ENCODE measurements at places on chromosomes 5 and 9.

DNA sequence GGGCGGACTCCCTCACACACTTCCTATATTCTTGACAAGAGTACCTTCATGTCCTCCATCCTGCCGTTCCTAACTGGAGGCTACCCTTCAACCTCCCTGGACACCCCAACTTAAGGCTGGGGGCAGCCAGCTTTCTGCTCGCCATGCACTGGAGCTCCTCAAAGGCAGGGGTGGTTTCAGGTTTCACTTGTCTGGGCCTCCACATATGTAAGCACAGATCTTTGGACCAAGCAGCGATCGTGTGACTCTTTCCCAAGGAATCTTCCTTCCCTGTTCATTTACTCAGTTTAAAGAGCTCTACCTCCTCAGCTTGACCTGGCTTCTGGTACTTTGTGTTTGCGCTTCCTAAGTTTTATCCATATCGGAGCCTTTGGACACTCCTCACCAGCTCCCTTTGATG is 34.2 kb upstream of the TRPC7 start:
- no peak for DNase-seq

- DNase-seq = no peak
Measured at GRCh38 chr9:4591123-4591500, 71.0 kb upstream of the PLPP6 start.

GRCh38 chr9:113658545-113658895 is 195.0 kb downstream of the RGS3 start:
- no peak for DNase-seq

DNA sequence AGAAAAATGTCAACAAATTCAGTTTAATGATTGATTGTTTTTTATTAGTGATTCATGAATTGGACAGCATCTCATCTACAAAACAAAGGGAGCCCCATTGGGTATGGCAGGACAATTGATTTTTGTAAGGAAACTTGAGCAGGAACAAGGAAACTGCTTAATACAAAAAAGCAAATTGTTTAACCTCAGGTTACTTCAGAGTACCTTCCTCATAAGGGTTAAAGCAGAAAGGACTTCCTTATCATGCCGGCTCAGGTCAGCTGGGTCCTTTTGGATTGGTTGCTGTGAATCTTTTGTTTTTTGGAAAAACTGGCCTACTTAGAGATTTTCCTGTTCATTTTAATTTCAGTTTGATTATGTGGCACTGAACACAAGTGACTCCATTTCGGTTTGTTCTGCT is 211.8 kb downstream of the ARRDC3 start:
- DNase-seq = no peak

DNA sequence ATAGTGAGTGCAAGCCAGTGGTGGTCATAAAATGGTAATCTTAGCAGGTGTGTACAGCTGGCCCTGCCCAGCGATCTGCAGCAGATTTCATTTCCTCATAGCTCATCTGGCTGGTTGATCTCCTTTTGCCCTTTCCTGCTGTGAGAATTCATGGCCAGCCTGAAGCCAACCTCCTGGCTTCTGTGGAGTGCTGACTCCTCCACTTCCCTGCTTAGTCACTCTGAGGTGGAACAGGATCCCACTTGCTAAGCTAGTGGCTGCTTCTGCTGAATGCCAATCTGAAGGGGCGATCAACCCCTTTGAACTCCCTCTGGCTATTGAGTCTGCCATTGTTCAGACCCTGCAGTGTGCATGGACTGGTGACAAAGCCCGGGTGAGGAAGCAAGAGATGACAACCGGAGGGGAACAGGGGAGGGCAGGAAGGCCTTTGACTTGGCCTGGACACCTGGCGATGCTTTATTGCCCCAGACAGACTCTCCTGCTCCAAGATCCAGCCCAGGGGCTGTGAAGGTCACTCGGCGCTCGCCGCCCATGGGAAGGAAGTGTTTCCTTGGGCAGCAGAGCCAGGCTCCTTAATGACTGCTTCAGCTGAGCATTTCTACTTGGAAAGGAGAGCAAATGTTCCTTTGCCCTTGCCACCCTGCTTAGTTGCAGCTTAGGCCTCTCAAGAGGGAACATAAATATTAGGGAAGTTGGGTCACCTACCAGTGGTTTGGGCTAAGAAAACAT is 341.1 kb downstream of the ZSWIM6 start:
- no peak for DNase-seq

DNA sequence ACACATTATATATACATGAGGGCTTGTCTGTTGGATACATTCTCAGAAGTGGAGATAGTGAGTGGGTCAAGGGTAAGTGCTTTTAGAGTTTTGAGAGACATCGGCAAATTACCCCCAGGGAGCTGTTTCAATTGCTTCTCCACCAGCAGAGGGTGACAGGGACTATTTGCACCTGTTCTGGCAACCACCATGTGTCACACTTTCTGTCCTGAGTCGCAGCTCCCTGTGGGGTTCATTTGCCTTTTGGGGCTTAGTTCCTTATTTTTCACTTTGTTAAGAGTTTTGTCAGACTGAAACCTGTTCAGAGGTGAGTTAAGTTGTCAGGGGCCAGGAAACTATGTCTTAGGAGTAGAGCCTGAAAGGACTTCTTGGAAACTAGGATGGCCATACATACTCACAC is 20.1 kb upstream of the SLC36A1 start:
- no peak for DNase-seq

DNA sequence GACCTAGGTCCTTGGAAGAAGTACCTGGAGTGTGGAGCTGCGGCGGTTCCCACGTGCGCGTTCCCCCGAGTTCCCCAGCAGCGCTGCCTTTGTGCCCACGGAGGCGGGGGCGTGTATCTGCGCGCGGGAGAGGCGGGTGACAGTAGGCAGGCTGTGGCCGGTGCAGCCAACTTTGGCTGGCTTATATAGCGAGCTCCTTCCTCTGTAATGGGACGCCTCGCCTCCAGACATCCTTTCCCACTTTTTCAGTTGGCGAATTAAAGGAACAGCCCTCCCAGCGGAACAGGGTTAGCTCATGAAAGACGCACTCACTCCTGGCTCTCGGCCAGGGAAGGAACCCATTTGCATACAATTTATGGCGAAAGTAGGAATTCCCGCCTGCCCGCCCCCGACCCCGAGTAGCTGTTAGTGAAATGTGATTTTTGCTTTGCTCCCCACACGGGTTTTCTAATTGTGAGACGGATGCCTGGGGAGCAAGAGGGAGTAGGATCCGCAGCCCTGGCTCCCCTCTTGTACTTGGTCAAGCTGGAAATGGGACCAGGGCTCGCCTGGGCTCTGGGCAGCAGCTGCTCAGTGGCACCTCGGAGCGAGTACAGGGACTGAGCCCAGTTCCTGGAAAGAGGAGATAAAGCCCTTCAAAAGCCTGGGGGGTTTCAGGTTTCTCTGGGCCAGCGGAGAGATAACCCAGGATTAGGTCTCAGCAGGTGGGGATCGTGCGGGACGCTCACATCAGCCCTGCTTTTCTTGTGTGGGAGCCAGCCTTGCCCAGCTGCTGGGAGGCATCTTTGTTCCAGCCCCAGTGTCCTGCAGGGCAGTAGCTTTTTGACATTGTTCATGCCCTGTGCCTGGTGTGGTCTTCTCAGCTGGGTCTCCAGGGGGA is at the start of gene TNC:
TNC (minus strand) TSS at position 159 of the 880 bp plus-strand sequence. CDS start 27,139 bp downstream, outside the sequence.
- no peak for DNase-seq

DNA sequence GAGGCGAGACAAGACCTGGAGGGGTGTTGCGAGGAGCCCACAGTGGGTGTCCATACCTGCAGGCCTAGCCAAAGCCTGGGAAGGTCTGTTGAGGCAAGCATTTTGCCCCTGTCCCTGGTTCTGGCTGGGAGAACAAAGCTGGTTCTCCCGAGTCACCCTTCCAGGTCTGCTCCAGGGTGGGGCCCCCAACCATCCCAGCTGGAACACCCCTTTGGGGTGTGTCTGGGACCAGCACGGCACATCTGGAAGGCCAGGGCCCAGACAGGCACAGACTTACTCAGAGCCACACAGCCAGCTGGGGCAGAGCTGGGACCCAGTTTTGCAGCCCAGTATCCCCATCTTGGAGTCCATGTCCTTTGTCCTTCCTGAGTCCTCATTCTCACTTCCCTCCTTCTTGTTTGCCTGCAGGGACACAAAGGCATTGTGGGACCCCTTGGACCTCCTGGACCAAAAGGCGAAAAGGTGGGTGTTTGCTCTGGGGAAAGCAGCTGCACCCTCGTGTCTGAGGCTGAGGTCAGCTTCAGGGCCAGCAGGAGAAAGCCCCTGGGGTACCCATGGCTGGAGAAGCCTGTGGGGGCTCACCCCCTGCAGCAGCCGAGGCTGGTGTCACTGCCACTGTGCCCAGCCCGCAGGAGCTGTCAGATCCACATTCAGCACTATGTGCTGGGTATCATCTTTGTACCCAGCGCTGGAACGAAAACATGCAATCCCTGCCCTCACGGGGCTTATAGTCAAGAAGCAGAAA is 38.4 kb upstream of the ORM1 start:
- no peak for DNase-seq

GRCh38 chr9:110602281-110602680 is 22.7 kb upstream of the SVEP1 start:
- no peak for DNase-seq

DNA sequence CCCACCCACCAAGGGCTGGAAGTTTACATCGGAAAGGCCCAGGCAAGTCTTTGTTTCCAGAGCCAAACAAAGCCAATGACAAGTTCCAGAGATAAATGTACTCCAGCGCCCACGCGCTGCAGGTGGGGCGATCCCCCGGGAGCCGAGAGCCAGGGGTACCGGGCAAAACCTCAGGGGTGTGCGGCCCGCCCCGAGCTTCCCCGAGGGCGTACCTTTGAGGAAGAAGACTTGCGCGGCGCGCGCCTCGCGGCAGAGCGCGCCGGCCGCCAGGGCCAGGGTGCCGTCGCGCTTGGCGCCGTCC is 671 bp downstream of the DUSP1 start:
- DNase-seq = no peak

GRCh38 chr5:169421677-169422076 is 120.7 kb upstream of the SLIT3 start:
- DNase-seq = no peak

DNA sequence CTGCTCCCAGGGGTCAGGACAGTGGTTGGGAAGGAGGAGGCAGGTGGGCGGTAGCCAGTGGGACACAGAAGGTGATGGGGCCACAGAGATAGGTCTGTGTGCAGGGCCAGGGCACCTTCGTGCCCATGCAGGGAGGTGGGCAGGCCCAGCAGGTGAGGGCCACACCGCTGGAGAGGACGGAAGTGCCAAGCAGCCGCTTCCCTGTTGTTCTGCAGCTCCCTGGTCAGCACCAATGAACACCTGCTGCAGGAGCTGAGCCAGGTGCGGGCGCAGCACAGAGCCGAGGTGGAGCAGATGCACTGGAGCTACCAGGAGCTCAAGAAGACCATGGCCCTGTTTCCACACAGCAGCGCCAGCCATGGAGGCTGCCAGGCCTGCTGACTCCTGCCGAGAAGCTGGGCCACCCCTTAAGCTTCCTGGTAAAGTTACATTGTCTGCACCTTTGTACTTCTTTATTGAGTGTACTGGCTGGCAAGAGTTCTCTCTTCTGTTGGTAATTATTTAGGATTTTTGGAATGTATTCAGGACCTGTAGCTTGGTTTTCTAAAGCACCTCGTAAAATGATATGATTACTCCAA is 40.3 kb downstream of the TPPP start:
- DNase-seq = no peak

DNA sequence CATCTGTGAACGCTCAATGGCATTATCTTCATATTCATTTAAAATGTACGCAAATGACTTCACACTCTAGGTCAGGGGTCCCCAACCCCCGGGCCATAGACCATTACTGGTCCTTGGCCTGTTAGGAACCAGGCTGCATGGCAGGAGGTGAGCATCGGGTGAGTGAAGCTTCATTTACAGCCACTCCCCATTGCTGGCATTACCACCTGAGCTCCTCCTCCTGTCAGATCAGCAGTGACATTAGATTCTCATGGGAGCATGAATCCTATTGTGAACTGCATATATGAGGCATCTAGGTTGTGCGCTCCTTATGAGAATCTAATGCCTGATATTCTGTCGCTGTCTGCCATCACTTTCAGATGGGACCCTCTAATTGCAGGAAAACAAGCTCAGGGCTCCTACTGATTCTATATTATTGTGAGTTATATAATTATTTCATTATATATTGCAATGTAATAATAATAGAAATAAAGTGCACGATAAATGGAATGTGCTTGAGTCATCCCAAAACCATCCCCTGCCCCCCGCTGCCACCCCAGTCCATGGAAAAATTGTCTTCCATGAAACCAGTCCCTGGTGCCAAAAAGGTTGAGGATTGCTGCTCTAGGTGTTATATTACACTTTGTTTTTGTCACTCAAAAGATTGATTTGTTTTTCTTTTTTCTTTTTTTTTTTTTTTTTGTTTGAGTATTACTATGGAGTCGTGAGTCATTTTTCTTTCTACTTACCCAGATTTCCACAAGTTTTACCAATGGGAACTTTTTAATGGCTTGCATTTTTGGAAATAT is 127.2 kb downstream of the DOCK8 start:
- DNase-seq = no peak

- peak; percentile 47 for DNase-seq
Measured at GRCh38 chr9:36142510-36143244, 6.1 kb downstream of the GLIPR2 start.

- DNase-seq = no peak
Measured at GRCh38 chr5:38724301-38725030, 121.3 kb upstream of the OSMR start.

DNA sequence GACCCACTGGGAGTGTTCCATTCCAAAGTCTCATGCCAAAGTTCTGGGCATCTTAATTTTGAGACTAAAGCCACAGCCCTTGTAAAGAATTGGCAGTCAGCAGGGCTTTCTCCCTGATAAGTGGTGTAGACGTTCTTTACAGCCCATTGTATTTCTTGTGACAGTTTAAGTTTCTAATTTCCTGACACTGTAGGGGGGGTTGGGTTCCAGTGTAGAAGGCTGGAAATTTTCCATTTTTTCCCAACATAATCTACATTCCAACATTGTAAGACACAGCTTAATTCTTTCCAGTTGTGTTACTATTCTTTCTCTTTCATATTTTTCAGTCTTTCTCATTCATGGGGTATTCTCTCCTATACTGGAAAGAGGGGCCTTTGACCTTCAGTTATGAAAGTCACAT is 121.1 kb downstream of the FBXL7 start:
- DNase-seq = no peak

GRCh38 chr5:69492391-69492922 is at the start of gene OCLN:
TSS of gene OCLN (plus strand) at chr5:69492790. CDS start at chr5:69504245, 11,455 bp downstream.
- DNase-seq = no peak

- DNase-seq = no peak
Measured at GRCh38 chr5:68545636-68546295, 330.2 kb downstream of the PIK3R1 start.

DNA sequence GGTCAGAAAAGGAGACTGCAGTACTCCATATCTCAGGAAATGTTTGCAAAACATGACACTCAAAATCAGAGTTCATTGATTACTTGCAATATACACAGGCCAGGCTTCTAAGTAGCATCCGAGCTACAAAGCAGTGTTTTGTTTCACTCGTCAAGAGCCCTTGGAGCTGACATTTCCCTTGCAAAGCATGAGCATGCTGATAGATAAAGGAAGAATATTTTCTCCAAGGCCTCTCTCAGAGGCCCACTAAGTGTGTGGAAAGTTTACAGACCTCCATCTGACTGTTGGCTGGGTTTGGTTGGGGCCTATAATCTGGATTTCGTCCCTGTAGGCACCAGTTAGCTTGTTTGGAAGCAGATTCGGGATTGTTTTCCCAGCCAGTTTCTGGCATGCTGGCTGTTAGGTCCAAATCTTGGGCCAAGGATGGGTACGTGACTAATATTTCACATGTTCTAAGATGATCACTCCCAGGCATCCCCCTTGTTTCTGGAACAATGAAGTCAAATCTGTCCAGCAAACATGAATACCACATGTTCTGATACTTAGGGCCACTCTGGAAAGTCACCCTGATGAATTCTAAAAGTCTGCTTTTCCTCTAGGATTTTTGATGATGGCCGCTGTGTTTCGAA is 161.3 kb downstream of the RFK start:
- DNase-seq = no peak
